ENCODE measurements at places on chromosomes 1 and 21.

DNA sequence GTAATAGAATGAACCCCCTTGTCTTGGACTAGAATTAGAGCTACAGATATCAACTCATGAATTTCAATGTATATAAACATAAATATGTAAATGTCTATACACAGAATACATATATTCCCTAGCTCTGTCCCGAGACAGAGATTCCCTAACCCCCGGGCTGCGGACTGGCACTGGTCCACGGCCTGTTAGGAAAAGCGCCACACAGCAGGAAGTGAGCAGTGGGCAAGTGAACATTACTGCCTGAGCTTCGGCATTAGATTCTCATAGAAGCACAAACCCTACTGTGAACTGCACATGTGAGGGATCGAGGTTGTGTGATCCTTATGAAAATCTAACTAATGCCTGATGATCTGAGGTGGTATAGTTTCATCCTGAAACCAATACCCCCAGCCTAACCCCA is 51.2 kb downstream of the PIK3R3 start:
- DNase-seq = no peak

GRCh38 chr21:39020751-39021477 is 162.3 kb downstream of the PSMG1 start:
- DNase-seq = no peak

GRCh38 chr1:178143730-178144690 is 50.1 kb downstream of the RASAL2 start:
- no peak for DNase-seq

GRCh38 chr21:42102076-42102475 is 31.0 kb downstream of the UMODL1 start:
- no peak for DNase-seq

- DNase-seq = no peak
Observed at GRCh38 chr1:225774281-225775147, 3.1 kb upstream of the SRP9 start.

DNA sequence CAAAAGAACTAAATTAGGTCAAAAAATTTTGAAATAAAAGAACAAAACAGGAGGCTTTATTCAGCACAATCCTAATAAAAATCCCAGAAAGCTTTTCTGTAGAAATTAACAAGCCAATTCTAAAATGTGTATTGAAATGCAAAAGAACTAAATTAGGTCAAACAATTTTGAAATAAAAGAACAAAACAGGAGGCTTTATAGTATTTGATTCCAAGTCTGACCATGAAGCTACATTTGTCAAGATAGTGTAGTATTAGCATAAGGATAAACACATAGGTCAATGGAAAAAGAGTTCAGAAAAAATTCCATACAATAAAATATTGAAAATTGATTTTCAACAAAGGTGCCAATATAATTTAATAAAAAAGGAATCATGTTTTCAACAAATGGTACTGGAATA is 10.8 kb downstream of the LRRC40 start:
- no peak for DNase-seq

DNA sequence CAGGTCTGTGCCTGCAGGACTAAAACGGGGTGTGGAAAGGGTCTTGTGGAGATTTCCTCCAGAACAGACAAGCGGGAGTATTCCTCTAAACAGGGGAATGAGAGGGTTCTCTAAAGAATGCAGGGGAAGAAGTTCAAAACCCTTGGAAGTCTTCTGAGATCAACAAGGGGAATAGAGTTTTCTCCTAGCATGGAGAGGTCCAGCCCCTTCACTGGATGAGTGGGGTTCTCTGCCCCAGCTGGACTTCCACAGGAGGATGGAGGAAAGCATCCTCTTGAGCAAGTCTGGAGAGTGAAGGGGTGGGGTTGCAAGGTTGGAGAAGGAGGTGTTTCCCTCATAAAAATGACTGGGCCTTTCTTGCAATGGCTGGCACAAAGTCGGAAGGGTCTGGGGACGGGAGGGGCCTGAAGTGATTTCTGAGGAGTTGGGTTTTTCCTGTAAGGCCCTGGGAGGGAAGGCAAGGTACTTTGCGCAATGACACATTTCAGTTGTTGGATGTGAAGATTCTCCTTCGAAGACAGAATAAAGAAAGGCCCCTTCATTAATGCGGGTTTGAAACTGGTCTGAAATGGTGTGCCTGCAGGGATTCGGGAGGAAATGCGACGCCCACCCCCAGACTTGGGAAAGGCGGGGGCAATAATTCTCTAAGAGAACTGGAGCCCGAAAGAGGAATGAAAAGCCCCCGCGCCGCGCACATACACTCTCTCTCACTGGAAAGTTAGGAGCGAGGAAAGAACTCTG is 884 bp downstream of the SPATA6 start:
- no peak for DNase-seq

DNA sequence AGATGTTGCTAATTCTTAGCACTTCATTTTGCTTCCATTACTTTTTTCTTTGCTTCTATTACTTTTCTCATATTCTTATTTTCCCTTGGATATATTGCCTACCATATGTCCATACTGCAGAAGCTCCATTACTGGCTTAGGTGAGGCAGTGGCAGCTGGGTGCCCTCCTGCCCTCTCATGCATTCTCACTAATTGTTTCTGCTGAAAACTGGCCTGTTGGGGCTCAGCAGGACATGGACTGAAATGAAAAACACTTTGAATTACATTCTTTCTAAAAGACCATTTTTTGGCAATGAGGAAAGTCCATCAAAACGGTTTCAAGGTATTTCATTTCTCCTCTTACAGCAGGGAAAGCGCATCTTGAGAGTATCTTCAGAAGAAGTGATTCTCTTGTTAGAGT is 122.9 kb downstream of the MAST2 start:
- DNase-seq = no peak

GRCh38 chr1:5551274-5551975 is 440.8 kb downstream of the NPHP4 start:
- peak; percentile 58 for DNase-seq

- DNase-seq = no peak
Observed at GRCh38 chr1:68107771-68108170, 57.3 kb upstream of the DIRAS3 start.

GRCh38 chr1:230191079-230191804 is 124.2 kb downstream of the GALNT2 start:
- no peak for DNase-seq

GRCh38 chr1:159005676-159006075 is 4.0 kb upstream of the IFI16 start:
- DNase-seq = peak; percentile 31

DNA sequence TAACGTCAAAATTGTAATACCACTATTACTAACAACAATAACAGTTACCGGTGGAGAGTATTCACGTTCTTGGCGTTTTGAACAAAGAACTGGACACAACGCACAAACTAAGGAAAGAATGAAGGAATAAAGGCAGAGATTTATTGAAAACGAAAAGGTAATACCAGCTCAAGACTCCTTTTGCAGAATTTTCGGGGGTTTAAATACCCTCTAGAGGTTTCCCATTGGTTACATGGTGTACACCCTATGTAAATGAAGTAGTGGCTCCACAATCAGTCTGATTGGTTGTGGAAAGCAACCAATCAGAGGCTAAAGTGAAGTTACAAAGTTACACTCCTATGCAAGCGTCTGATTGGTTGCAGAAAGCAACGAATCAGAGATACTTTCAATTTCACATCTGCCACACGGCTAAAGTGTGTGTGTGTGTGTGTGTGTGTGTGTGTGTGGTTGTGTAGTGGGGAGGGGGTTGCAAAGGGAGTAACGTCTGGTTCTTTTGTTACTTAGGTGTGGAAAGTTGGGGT is 1.1 kb upstream of the GTF2B start:
- DNase-seq = peak; percentile 44

DNA sequence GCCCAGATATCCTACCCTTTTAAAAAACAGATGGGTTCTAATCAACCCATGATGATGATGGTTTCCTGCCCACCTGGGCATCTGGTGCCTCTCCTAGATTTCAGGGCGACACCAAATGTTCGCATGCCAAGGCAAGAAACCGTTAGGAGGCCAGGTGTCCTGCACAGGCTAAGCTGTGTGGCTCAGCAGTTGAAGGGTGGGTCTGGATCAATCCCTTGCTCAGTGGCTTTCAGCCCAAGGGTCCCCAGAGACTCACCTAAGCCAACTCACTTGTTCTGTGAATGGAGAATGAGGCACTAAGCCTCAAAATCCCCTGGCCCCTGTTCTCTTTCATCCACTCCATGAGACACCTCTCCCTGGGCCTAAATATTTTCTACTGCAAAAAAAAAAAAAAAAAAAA is 169.1 kb upstream of the EDN2 start:
- no peak for DNase-seq

GRCh38 chr21:28396421-28396820 is 596.3 kb downstream of the LTN1 start:
- no peak for DNase-seq

GRCh38 chr1:55140137-55140536 is 75.0 kb downstream of the USP24 start:
- DNase-seq = no peak

GRCh38 chr21:45460611-45461368 is 55.8 kb downstream of the COL18A1 start:
- no peak for DNase-seq

DNA sequence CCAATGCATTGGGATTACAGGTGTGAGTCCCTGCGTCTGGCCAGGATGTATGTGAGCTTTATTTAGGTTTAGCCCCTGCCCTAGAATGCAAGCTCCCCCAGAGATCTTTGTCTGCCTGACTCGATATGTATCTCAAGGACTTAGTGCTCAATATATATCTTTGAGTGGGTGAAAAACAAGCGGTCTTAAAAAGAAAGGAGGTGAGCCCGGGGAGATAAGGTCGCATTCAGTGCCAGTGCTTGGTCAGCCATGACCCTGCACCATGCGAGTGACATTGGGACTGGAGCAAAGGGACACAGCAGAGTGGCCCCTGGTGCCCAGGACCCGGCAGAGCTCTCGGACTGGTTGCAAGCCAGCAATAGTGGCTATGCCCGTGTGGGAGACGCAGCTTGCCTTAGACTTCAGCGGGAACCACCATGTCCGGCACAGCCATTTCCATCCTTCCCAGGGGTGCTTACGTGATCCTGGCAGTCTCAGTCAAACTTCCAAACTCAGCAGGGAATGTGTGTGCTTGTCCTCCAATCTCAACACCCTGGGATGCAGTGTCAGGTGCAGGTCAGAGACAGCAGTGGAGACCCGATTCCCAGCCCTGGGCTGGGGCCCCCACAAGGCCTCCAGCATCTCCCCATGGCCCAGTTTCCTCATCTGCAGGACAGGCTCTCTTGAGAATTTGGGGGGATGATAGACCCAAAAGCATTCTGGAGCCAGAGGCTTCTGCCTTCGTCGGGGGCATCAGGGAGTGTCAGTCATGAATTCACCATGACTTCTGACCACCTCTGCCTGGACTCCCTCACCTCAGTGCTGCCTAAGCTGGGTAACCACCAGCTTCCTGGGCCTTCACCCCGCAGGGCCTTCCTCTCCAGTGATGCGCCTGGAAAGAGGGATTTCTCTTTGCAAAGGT is 1.8 kb downstream of the MX2 start:
- no peak for DNase-seq

DNA sequence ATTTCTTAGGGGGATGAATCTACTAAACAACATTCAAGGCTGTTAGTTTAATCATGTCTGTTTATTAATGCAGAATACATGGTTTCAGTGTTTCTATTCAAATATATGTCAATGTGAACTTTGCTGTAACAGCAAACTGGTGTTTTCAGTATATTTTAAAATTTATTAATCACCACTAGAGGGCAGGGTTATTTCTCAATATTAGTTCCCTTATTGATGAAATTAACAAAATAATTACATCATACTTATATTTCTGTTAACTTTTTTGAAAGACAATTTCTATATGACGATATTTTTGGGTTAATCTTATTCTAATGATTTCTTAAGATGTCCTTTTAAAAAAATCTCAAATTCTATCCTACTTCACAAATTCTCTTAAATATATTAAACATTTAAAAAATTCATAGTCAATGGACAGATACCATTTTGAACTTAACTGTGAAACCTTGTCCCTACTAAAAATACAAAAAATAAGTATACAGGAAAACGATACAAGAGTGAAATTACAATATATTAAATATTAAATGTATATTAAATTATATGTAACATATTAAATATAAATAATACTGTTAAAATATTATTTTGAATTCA is 1034.1 kb upstream of the PRMT6 start:
- peak; percentile 24 for DNase-seq

DNA sequence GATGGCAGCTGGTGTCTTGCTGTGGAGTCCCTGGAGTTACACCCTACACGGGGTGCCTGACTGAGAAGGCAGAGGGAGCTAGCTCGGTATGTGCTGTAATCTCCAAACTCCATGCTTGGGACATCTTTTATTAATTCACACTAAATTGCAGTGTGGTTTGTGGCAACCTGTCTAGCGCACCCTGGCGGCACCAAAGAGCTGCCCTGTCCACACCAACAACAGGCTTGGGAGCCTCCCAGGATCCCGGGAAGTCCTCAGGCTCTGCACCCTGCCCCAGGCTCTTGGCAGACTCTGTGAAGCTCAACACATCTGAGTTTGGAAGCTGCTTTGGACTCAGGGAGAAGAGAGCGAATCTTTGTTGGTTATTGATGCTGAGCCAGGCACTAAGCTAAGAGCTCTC is 138.9 kb downstream of the IGSF21 start:
- DNase-seq = no peak

- DNase-seq = no peak
Observed at GRCh38 chr1:10864776-10865175, 68.3 kb upstream of the CASZ1 start.

GRCh38 chr1:235075777-235076308 is 52.8 kb downstream of the TOMM20 start:
- DNase-seq = no peak

DNA sequence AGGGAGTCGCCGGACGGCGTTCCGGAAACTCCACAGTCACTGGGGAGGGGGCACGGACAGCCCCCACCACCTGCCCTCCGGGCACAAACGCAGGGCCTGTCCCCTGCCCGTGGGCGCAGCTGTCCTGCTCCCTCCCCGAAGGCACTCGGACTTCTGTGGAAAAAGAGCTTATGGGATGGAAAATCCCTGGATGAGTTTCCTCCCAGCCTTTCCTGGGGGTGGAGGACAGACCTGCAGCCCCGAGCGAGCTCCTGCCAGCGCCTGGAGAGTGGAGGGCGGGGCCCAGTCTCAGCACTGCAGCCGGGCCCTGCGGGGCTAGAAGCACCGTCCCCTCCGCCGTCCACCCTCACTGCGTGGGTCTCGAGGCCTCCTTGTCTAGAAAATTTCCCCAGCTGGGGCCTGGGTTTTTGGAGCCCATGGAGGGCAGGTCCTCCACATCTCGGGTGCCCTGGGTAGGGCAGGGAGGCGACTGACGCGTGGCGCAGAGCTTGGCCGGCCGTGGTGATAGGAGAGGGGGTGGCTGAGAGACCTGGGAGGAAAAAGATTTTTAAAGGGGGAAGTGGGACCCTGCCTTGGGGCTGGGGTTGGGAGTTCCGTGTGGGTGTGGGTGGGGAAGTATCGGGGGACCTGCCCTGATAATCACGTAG is 6.4 kb upstream of the COL6A1 start:
- peak; percentile 86 for DNase-seq
